ENCODE measurements at places on chromosomes 5 and 9. TPM values are rescaled to one million over a fixed set of nuclear protein-coding genes. Genes with fewer than 3 reads are reported as not detected.

Gene SLC34A3
- not detected for total RNA-seq

Gene CNTFR
- total RNA-seq: 0.78 TPM

Gene TXNDC8
- not detected for total RNA-seq

Gene SPINK6
- not detected for total RNA-seq

Gene RFESD
- 0.98 TPM for total RNA-seq

Gene ROR2
- total RNA-seq: 3.2 TPM

DNA sequence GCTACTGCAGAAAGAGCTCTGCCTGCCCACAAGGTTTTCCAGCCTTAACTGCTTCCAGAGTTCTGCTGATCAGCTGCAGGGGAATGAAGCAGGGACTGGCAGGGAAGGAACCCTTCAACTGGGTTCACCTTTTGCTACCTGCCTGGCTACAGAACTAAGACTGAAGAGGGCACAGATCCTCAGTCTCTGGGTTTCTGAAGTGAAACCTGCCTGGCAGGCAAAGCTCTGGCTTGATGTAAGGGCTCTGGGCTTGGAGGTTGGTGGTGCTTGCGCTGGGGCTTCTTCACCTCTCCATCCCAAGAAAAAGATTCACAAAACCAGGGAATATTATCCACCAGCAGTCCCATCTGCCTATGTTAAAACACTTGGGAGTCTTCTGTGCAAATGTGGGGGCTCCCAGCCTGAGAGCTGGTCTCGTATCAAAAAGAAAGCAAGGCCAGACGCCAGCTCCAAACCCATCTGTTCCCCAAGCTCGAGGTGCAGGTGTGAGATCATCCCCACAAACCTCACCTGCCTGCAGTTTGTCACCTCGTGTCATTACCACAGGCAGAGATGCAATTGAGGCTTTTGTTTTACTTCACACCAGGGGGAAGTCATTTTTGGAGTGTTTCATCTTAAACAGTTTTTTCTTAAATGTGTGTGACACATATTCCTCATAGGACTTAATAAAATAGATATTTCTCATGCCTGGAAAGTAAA is 58.3 kb downstream of the BNC2 start:
- no peak for DNase-seq

DNA sequence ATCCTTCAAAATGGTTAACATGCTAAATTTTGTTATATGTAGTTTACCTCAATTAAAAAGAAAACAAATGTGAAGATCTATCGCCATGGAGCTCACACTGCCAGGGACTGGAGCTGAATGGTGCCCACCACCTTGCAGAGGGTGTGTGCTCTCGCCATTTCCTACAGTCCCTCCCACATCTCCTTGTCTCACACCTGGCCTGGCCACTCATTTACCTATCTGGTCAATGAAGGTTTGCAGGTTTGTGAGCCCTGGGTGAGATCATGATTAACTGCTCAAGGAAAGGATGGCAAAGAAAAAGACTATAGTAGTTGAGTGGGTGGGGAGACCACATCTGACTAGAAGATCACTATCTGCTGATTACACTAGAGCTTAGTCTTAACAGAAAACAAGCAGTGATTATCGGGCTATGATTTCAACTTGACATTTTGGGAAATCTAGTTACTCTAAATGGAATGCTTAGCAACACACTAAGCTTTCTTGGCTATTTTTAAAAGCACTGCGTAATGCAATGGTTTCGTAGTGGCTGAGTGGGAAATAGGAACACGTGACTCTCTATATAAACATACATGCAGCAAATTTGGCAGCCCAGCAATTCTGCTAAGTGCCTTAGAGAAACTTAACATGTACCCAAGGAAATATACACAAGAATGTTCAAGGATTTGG is 27.3 kb downstream of the PUM3 start:
- no peak for DNase-seq

- DNase-seq: no peak
Measured at GRCh38 chr9:99557816-99558215, 263.9 kb upstream of the NR4A3 start.

DNA sequence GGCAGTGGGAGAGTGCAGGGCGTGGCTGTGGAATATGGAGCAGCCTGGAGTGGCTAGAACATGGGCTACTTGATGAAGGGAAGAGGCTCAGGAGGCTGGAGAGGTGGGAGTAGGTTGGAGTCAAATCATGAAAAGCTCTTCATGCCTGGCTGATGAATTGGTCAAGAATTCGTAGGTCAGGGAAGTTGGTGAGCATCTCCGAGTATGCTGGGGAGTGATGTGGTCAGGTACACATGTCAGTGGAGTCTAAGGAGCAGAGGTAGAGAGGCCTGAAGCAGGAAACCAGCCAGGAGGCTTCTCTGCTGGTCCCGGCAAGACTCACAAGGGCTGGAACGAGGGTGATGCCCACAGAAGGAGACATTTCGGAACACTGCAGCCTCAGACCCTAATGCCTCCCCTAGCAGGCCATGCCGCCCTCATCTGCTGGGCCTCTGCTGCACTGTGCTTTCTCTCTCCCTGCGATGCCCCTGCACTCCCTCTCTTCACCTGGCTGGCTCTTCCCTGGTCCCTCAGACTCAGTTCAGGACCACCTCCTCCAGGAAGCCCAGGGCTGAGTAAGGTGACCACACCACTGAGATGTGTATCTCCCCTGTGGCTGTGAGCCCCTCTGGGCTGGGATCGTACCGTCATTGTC is 33.6 kb downstream of the TMOD1 start:
- no peak for DNase-seq

GRCh38 chr5:65978251-65978650 is 51.9 kb downstream of the ERBIN start:
- DNase-seq: no peak

- DNase-seq: no peak
Measured at GRCh38 chr5:52947851-52948250, 41.3 kb upstream of the ITGA2 start.

DNA sequence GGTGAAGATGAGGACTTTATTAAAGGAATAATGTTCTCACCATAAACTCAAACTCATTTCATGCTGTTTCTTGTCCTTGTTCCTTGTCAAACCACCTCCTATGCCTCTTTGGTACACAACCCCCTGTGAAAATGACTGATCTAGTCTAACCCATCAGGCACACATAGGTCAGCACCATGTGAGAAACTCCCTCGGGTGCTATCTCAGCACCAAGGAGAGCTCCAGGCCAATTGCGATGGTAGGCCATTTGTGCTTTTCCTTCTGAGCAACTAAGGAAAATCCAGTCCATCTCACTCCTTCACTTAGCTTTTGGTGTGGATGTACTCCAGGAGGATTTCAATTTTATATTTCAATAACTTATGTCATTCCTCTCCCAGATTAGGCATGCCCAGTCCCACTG is 199.8 kb downstream of the ZNF608 start:
- DNase-seq: no peak

- no peak for DNase-seq
Measured at GRCh38 chr5:75532190-75532589, 20.5 kb downstream of the POLK start.

DNA sequence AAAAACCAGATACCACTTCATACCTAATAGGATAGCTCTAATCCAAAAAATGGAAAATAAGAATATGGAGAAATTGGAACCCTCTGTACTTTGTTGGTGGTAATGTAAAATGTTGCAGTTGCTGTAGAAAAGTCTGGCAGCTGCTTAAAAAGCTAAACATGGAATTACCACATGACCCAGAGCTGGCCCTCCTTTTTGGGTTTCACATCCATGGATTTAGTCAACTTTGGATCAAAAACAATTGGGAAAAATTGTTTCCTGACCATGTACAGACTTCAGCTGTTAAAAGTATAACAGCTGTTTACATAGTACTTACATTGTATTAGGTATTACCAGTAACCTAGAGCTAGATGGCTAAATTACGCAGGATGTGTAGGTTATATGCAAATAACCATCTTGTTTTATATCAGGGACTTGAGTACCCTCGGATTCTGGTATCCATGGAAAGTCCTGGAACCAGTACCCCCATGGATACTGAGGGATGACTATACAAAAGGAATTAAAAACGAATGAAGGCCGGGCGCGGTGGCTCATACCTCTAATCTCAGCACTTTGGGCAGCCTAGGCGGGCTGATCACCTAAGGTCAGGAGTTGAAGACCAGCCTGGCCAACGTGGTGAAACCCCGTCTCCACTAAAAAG is 15.8 kb downstream of the DNAJA1 start:
- no peak for DNase-seq

GRCh38 chr9:110919050-110919435 is 119.2 kb downstream of the LPAR1 start:
- no peak for DNase-seq

DNA sequence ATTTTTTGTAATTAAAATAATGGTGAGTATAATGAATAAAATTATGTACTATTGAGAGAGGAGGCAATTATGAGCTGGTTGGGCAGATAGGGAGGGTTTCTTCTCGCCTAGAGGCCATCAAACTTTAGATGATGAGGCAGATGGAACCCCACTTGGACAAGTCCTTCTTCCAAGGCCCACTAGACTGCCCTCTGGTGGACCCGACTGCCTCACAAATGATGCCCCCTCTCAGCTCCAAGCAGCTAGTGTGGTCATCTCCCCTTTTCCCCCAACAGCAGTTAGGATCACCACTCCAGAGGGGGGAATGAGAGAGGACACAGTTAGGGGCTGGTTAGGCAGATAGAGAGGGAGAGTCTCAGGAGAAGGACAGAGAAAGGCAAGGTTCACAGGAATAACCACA is 348.0 kb upstream of the CDH18 start:
- no peak for DNase-seq

DNA sequence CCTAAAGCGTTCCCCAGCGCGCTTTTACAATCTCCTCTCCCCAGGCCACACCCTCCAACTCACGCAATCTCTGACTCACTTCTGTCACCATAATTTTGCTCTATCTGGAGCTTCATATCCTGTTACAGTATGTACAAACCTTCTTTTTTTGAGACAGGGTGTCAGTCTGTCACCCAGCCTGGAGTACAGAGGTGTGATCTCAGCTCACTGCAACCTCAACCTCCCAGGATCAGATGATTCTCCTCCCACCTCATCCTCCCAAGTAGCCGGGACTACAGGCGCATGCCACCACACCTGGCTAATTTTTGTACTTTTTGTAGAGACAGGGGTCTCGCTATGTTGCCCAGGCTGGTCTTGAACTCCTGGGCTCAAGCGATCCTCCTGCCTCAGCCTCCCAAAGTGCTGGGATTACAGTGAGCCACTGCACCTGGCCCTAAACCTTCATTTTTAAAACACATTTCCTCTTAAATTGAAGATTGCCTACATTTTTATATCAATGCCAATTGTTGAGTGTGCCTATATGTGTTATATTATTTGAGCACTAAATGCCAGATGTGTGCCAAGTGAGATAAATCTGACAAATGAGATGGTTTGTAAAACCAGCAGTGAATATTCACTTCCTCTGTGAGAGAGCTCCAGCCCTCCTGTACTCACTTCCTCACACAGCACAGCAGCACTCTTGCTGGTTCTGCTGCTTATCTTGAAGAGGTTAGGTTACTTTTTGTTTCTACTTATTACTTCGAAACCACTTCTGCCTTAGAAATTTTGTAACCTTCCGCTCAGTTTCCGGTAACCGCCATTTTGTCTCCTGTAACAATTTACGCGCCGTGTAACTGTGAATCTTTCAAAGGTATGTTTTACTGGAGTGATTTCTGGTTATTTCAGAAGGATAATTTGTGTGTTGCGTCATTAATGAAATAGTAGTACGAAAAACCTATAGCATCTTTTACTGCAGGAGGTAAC is 57.9 kb downstream of the DOCK8 start:
- DNase-seq: no peak

DNA sequence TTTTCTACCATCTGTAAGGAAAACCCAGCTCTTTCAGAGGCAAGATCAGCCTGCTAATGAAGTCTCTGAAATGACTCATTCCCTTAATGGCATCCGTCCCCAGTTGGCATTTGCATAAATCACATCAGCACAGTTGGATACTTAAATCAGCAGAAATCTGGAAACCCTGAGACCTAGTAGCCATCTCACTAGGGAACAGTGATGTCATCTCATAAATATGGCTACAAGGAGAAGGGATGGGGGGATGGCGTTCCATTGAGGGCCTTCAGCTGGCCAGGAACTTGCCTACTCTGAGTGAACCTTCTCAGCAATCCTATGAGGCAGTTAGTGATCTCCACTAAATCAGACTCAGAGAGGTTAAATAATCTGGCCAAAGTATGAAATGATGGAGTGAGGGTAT is 81.8 kb downstream of the CMYA5 start:
- DNase-seq: no peak

DNA sequence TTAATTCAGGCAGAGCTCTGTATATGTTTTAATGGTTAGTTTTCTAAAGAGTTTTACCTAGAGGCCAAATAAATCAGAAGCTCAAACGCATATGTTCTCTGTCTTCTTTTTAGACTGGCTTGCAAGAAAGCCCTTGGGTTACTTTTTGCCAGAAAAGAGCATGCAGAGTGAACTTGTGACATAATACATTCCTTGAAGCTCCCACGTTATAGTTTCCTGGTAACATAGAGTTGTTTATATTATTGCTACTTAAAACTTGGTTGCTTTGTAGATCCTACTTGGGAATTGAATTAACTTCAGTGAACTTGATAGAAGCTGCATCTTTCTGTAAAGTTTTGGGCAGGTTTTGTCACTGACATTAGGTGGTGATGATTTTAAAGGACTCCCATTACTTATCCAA is 102.9 kb downstream of the C9orf152 start:
- DNase-seq: no peak

- no peak for DNase-seq
Measured at GRCh38 chr5:148471379-148471778, 87.6 kb downstream of the FBXO38 start.

- no peak for DNase-seq
Measured at GRCh38 chr5:75670577-75670976, 46.7 kb downstream of the POC5 start.

DNA sequence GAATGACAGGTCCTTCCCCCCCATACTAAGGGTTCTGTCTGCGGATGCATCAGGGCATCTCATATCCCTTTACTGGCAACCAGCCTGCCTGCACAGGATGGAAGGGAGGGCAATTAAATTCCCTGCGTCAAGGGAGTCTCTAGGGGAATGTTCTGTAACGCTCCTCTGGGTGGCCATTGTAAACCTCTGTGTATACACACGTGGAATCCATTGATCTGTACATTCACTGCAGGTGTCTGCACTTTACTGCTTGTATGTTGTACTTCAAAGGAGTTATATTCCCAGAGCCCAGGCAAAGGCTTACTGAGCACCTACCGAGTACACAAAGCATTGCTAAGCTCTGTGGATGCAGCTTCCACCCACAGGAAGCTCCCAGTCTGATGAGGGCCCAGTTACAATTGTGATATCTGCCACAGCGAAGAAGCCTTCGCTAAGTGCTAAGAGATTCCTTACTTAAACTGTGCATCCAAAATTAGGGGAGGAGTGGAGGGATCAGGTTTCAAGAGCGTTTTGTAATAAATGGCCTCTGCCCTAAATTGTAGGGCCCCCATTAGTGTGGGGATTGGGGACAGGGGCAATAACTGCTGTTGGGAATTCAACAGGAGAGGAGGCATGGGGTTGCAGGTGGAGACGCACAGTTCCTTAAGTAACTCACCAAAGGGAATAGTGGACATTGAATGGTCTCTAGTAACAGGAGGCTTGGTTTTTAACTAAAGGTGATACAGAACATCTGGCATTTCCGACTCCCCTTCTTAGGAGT is 1.5 kb upstream of the RETREG1 start:
- no peak for DNase-seq

- no peak for DNase-seq
Measured at GRCh38 chr5:87076931-87077330, 190.8 kb upstream of the RASA1 start.

GRCh38 chr5:89080467-89081116 is 197.6 kb upstream of the MEF2C start:
- no peak for DNase-seq

- no peak for DNase-seq
Measured at GRCh38 chr9:120820095-120820494, 22.6 kb downstream of the PSMD5 start.

- DNase-seq: no peak
Measured at GRCh38 chr9:32258482-32258881, 126.0 kb upstream of the ACO1 start.

GRCh38 chr5:15248731-15249130 is 251.2 kb upstream of the FBXL7 start:
- DNase-seq: no peak

Data from G401 (cell line).